ENCODE measurements at places on chromosomes 13 and 19.

- no peak for DNase-seq
Measured at GRCh38 chr13:37369616-37370015, 229.0 kb downstream of the POSTN start.

DNA sequence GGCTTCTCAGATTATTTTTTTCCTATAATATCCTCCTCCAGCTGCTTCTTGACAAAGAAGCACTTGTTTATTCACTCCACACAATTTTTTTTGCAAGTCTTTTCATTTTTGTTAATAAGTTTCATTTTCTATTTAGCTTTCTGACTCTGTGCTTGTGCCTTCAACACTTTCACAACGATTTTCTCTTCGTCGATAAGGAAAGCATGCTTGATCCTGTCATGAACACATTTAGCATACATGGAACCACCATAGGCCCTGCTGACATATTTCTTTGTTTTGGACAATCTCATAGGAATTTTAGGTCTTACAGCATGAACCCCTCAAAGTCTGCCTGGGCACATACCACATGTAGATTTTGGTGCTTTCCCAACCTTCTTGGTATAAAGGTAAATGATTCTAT, 346.0 kb downstream of the KCNRG start:
- no peak for DNase-seq

DNA sequence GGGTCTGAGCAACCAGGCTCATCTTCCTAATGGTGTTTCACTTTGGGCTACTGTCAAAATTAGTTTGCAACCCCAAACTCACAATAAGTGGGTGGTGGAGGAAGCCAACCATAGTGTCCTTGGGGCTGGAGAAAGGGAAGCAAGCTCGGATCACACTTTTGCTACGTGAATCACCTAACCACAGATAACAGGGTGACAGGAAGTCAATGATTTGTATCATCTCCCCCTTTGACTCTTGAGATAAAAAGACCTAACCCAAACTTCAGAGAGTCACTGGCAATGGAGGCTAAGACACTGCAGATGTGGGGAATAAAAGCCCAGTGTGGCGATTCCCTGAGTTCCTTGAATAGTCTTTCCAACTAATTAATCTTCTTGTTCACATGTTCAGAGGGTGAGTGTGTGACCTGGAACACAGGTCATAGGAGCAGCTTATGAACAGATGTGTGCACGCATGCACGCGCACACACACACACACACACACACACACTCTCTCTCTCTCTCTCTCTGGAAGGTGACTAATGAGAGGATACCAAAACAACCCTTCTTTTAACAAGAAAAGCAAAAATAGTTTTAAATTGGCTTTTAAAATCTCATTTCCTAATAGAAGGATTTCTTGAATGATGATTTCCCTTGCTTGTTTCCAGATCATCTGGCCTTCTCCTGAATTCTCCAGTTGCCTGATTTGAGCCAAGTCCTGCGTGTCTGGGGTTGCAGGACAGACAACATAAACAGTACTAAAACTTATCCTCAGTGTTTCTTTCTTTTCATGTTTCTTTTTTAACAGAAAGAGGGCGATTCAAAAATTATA, 21.2 kb upstream of the DOCK9 start:
- DNase-seq: no peak

- no peak for DNase-seq
Measured at GRCh38 chr13:43584751-43585150, 202.0 kb downstream of the ENOX1 start.

DNA sequence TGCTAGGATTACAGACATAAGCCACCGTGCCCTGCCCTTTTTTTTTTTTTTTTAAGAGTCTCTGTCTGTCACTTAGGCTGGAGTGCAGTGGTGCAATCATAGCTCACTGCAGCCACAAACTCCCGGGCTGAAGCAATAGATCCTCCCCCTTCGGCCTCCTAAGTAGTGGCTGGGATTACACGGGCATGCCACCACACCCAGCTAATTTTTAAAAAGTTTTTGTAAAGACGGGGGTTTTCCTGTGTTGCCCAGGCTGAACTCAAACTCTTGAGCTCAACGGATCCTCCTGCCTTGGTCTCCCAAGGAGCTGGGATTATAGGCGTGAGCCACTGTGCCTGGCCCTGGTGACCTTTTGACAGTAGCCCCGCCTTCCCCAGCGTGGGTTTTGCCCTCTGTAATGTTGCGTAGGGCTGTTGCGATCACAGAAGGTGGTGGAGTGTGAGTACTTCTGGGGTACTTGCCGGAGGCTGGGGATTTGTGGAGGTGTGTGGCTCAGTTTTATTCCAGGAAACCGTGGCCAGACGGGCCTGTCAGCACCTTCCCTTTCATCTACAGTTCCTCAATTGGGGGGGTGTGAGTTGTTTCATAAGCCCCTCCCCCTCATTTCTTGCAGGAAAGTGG, 11.6 kb upstream of the RETN start:
- no peak for DNase-seq

DNA sequence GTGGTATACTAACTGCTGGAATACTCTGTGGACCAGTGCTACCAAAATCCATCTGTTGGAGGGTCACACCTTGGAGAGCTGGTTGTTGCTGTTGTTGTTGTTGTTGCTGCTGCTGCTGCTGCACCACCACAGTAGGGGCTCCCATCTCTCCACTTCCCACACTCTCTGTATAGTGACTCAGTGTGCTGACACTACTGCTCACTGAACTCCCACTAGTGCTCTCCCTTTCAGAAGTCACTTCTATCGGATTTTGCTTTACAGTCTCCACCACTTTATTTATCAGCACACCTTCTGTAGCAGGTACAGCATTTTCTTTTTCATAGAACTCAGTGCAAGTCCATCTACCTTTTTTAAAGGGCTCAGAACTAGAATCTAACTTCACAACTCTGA, 1.7 kb downstream of the TSC22D1 start:
- no peak for DNase-seq

- DNase-seq: no peak
Measured at GRCh38 chr13:97119943-97120342, 102.2 kb upstream of the MBNL2 start.

DNA sequence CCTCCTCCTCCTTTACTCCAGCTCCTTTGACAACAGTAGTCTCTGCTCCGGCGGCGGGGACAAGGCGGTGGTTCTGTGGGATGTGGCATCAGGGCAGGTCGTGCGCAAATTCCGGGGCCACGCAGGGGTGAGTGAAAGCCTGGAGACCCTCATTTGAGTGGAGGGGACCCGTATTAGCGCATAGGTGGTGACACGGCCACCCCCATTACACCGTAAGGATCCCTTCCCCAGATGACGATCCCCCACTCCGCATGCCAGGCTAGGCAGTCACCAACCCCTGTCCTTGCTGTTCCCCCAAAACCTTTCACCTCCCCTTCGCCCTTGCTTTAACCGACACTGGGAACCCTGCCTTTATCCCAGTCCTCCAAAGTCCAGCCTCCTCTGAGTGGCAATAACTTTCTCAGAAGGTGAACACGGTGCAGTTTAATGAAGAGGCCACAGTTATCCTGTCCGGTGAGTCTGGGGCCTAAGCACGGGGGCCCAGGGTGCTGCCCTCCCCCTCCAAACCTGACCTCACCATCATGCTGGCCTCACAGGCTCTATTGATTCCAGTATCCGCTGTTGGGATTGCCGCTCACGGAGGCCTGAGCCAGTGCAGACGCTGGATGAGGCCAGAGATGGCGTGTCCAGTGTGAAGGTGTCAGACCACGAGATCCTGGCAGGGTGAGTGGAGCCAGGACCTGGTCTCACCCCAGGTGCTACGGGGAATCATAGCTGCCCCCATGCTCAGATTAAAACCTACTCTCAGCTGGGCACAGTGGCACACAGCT, 3.7 kb downstream of the WDR83 start:
- DNase-seq: no peak

GRCh38 chr19:48044561-48044960, 682 bp upstream of the CABP5 start:
- no peak for DNase-seq

GRCh38 chr13:110187641-110188161, 119.3 kb downstream of the COL4A1 start:
- DNase-seq: no peak

- DNase-seq: no peak
Measured at GRCh38 chr13:41304551-41304950, 6.5 kb upstream of the NAA16 start.

DNA sequence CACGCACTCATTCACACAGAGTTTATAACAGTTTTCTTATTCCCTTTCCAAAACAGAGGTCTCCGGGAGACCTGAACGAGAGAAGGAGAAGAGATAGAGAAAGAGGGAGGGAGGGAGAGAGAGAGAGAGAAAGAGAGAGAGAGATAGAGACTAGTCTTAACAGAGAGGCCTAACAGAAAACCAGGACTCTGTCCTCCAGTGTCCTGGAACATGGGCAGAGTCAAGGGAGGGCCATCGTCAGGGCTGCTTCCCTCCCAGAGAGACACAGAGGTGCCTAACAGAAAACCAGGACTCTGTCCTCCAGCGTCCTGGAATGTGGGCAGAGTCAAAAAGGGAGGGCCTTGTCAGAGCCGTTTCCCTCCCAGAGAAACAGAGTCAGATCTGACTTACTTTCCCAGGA, 78.7 kb downstream of the WTIP start:
- no peak for DNase-seq

All from NCI-H2171 (cell line).